ENCODE measurements at places on chromosomes 12 and 14. TPM values are rescaled to one million over a fixed set of nuclear protein-coding genes. Genes with fewer than 3 reads are reported as not detected.

AKAP3 gene
- 0.52 TPM for total RNA-seq

BATF gene
- not detected for total RNA-seq

KRT71 gene
- not detected for total RNA-seq

RTL1 gene
- total RNA-seq: not detected

ST8SIA1 gene
- total RNA-seq: 0.86 TPM

CEBPE gene
- 0.11 TPM for total RNA-seq

TGFB3 gene
- total RNA-seq: 3.2 TPM
